HT-29 (cell line): ENCODE measurements at places on chromosomes 7 and 10.

- no peak for DNase-seq
Observed at GRCh38 chr7:128192497-128193142, 48.5 kb upstream of the LEP start.

DNA sequence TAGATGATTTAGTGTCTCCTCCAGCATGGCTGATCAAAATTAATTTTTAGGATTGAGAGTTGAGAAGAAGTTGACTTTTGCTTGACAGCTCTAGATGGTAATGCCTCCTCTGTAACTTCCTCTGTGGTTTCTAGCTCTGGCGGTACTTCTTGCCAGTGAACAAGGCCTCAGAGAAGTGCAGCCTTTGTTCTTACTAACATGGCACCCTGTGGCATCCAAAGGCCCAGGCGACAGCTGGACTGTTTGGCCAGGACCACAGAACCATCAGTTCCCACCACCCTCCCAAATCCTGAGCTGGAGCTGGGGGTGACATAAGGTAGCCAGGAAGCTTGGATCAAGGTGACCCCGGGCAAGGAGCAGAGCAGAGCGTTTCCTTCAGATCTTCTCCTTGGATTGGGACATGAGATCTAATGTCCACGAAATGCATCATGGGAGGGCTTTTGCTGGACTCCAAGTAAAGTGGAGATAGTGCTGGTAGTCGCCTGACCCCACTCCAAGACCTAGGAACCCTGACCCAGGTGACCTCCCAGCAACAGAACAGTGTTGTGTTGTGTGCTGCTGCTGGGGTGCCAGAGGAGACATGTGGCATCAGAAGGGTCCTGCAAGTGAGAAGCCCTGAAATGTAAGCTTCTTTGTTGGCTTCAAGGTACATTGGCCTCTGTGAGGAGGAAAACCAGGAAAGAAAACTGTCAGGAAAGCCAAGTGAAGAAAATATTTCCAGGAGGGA is 41.8 kb downstream of the APBB1IP start:
- DNase-seq = no peak

DNA sequence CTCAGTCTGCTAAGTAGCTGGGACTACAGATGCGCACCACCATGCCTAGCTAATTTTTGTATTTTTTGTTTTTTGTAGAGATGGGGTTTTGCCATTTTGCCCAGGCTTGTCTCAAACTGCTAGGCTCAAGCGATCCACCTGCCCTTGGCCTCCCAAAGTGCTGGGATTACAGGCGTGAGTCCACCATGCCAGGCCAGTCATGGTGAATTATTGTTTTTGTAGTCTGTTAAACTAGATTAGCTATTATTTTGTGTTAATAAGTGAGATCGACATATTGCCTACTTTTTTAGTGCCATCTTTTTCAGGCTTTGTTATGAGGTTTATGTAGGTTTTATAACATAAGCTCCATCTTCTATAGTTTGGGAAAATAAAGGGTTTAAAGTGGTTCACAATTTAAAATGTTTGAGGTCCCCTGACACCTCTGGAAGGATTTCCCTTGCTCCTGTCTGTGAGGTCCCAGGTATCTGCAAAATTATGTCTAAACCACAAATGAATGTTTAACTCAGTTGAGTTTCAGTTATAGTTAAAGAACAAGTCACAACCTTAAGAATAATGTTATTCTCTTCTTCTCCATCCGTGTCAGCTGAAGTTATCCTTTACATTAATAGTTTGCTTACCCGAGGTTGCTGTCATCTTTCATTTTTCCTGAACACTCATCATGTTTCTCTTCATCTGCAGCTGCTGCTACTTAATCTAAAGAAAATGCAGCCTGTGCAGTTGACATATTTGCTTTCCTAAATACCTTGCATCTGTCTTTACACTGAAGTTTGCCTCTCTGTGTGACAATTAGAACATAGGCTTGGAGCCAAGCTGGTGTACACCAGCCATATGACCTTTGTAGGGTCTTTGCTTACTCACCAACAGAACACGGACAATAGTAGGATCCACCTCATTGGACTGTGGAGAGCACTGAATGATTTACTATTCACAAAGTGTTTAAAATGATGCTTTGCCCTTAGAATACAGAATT is 8.9 kb upstream of the VSTM4 start:
- no peak for DNase-seq

DNA sequence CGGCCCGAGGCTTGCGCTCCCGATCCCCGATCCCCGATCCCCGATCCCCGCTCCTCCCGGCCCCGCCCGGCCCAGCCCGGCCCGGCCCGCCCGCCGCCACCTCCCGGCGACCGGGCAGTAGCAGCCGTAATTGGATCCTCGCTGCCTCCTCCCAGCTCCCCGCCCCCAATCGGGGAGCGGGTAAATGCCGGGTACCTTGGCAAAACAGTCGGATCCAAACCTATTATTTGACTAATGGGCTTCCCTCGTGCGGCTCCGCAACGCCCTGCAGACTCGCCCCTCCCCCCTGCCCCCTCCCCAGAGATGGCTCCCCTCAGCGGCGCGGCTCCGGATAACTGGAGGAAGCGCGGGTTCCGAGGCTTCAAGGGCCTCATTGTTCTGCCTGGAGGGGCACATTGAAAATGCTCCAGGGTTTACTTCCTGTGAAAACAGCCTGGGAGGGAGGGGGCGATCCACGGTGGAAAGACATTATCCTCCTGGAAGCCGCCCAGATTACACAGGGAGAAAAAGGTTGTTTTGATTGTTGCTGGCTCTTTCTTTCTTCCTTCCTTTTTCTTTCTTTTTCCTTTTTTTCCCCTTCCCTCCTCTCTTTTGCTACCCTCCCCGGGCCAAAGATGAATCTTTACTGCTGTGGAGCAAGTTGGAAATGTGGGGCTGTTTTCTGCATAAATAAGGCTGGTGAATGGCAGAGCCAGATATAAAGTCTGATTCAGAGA is 94.7 kb upstream of the ZMIZ1 start:
- peak; percentile 75 for DNase-seq

DNA sequence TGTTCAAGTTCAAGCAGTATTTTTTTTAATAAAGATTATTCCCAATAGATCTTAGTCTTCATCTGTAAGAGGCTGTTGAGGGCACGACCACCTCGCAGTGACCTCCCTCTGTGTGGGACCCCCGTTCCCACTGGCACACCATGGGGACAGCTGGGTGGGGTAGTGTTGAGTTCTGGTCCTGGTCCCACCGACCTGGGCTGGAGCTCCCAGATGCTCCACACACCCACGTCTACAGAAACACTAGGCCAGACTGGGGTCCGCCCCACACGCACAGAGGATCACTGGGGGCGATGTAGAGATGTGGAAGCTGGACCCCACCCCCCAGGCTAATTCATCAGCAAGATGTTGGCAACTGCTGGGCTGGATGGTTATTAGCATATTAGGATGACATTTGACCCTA is 623.6 kb downstream of the PTPRN2 start:
- DNase-seq = no peak

DNA sequence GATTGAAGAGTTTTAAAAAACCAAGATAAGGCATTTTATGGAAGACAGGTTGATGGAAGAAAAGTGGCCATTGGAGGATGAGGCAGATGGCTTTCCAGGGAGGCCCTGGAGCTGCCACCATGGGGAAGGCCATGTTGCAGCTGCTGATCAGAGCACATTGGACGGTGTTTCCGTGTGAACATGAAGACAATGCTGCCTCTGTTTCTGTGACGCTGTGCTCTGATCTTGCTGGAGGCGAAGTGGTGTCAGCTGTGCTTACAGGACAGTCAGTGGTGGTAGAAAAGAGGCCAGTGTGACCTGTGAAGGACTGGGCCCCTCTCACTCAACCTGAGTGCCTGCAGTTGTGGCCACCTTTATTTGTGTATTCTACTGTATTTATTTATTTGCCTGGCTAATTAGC is 132.9 kb downstream of the FAM204A start:
- DNase-seq = no peak
